Activated T-cell treated with anti-CD3 and anti-CD28 coated beads for 48 hours (primary cell): ENCODE measurements at places on chromosomes 6 and 20.
A peak's percentile ranks its signal among the peaks of the same experiment; 100 is the strongest.

- no peak for DNase-seq
These were observed 144.7 kb upstream of the RPS6KA2 start for GRCh38 chr6:166771701-166772100.

GRCh38 chr6:166556863-166557322, 29.6 kb downstream of the RAMACL start:
- no peak for DNase-seq

GRCh38 chr20:61436667-61437279, 184.7 kb downstream of the CDH4 start:
- no peak for DNase-seq

GRCh38 chr6:27157459-27158315, 89.8 kb upstream of the PRSS16 start:
- peak; percentile 76 for DNase-seq

DNA sequence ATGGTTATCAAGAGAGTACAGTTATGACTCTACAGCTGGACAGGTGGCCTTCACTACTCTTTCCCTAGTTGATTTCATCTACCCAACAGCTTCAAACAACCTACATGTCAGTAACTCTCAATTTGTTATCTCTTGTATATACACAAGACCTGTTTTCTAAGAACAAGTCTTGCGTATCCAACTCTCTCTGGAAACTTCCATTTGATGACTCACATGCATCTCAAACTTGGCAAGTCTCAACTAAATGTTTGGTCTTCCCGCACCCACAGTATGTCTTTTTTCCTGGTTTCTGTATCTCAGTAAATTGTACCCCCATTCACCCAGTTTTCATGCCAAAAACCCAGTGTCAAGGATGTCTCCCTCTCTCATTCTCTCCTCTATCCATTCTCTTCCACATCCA, 97.7 kb downstream of the BTBD9 start:
- no peak for DNase-seq

GRCh38 chr20:34531608-34532265, 15.5 kb downstream of the DYNLRB1 start:
- DNase-seq: no peak

- DNase-seq: no peak
These were observed 34.6 kb upstream of the TAGAP start for GRCh38 chr6:159079367-159079766.

DNA sequence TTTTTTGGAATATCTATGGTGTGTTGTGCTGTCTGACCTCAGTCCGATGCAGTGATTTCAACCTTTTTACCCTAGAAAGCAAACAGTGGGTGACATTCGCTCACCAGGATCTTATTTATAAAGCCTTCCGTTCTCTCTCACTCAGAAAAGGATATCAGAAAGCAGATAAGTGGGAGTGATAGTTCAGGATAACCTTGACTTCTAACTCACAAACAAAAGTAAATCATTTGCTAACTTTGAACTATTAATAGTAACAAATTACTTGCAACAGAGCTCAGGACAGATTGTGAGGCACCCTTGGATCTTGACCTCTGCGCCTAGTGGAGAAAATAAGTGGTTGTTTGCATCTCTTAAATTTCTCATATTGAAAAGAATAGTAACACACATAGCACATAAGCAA, 637.1 kb upstream of the CITED2 start:
- DNase-seq: no peak

- no peak for DNase-seq
These were observed 31.7 kb upstream of the OSTM1 start for GRCh38 chr6:108106261-108106660.

GRCh38 chr6:2522521-2522920, 228.2 kb downstream of the MYLK4 start:
- DNase-seq: no peak

DNA sequence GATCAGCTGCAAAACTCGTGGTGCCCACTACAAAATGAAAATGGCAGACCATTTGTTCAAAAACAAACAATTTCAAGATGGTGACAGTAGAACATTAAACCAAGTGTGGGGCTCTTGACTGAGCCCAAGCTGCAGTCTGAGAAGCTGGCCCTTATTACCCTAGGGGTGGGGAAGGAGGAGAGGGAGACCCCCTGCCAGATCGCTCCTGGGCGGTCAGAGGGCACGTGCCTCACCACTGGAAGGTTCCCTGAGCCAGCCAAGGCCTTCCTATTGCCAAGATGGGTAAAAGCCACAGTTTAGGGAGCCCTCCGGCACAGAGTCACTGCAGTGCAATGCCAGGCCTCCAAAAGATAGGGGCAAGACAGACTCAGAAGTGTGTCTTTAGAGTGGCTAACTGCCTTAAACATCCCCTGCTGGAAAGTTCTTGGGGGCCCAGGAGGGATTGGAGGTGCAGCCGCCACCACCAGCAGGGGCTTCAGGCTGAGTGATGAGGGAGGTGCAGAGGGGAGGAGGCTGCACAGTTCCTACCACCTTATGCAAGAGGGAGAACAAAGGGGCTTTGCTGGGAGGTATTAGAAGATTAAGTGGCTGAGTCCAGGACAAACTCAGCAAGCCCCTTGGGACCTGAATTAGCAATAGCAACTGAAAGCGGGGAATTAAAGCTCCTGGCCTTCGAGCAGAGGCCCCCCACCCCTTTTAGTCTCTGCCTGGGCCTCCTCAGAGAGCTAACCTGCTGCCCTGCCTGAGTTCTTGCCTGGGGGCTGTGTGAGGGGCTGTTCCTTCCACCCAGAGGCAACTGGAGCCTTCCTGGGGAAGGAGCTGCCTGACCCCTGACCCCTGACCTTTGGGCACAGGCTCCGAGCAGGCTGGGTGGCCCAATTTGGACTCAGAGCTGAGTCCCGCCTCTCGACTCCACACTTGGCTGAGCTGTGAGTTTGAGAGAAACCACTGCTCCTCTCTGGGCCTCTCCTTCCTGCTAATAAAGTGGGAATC, 88.4 kb downstream of the VEGFA start:
- DNase-seq: no peak

DNA sequence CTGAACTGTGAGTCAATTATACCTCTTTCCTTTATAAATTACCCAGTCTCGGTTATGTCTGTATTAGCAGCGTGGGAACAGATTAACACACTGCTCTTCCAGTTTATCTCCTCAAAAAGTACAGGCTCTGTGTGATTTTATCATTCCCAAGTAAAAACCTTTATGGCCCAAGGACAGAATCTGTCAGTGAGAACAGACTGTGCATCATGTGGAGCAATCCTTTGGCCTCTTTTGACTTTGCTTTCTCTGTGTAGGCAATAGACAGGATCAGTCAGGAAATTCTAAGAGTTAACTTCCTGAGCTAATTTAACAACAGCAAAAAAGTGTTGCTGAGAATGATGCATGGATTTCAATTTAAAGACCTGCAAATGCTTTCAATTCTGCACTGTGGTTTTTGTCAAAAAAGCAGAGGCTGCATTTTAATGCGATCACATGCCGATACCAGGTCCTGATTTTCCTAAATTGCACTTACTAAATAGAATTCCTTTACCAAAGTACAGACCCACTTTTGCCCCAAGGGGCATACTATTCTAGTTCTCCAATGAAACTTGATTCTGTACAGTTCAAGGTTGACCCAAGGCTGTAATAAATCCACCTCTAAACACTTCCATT, 246.7 kb upstream of the MARCKS start:
- DNase-seq: no peak

- DNase-seq: no peak
These were observed at the start of gene BTBD3 for GRCh38 chr20:11917663-11918062. BTBD3 (plus strand) TSS chr20:11917893; CDS start chr20:11918276, 383 bp downstream.

DNA sequence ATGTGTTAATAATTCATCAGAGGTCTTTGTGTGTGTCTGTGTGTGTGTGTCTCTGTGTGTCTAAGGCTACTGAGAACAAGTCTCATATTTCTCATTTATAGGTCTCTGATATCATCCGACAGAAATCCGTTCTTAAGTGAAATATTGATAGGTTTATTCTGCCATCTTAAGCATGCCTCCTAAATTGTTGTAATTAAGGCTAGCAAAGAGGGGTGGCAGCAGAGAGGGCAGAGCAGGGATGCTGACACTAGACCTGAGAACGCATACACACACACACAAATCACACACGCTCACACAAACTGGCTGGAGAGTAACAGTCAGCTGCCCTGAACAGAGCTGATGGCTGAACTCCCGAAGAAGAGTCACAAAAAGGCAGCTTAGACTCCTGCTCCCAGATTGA, 84.9 kb upstream of the LRFN2 start:
- DNase-seq: no peak

GRCh38 chr6:18493382-18493891, 106.3 kb downstream of the RNF144B start:
- no peak for DNase-seq

- DNase-seq: no peak
These were observed 20.0 kb downstream of the PPP1R3G start for GRCh38 chr6:5105146-5105545.

GRCh38 chr6:52972989-52973388, 22.1 kb downstream of the GSTA4 start:
- no peak for DNase-seq

GRCh38 chr20:18983796-18984195, 170.2 kb downstream of the SCP2D1 start:
- DNase-seq: no peak

GRCh38 chr6:13068586-13069210, 259.6 kb downstream of the TBC1D7 start:
- DNase-seq: no peak
